Stimulated activated CD4-positive, alpha-beta T cell treated with anti-CD3 and anti-CD28 coated beads, Interleukin-12 subunit alpha, Interleukin-12 subunit beta, amount 100 ng/mL, for 4 hours (primary cell): ENCODE measurements at places on chromosomes 12 and 14.
A peak's percentile ranks its signal among the peaks of the same experiment; 100 is the strongest.

DNA sequence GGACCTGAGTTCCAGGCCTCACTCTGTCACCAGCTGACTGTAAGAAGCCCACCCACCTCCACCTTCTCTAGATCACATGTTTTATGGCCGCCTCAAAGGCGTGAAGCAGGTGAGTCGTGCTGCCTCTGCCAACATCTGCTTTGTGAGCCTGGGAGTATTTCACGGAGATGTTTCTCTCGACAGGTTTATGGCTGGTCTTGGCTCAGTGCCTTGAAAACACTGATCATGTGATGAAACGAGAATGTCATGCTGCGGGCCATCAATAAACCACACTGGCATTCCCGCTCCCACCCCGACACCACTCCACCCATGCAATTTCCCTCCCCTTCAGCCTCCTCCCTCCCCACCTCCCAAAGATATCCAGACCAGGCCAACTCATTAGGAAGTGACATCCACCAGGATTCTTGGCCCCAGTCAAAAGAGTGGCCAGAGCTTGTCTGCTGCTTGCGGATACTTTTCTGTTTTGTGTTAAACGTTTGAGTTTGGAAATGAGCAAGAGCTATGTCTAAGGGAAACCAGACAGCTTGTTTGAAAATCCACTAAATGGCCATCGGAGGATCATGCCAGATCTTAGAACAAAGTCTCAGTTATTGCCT lies 53.8 kb upstream of the NTF3 start:
- DNase-seq, result no peak

- no peak for DNase-seq
Observed at GRCh38 chr12:108166505-108166904, 37.4 kb downstream of the WSCD2 start.

DNA sequence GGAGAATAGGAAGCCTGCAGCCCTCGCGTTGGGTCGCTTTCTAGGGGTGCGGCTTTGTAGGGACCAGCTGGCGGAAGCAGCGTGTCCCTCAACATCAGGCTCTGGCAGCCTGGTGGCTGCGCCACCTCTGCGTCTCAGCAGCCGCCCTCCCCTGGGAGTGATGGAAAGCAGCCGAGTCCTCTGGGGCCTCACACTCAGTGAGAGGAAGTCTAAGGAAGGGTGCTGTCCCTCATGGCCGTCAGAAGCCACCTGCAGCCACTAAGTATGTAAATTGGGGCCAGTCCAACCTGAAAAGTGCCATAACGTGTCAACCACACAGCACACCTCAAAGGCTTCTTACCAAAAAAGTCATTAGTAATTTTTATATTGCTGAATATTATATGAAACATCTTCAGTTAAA lies 80.3 kb downstream of the WDR20 start:
- DNase-seq, result no peak

DNA sequence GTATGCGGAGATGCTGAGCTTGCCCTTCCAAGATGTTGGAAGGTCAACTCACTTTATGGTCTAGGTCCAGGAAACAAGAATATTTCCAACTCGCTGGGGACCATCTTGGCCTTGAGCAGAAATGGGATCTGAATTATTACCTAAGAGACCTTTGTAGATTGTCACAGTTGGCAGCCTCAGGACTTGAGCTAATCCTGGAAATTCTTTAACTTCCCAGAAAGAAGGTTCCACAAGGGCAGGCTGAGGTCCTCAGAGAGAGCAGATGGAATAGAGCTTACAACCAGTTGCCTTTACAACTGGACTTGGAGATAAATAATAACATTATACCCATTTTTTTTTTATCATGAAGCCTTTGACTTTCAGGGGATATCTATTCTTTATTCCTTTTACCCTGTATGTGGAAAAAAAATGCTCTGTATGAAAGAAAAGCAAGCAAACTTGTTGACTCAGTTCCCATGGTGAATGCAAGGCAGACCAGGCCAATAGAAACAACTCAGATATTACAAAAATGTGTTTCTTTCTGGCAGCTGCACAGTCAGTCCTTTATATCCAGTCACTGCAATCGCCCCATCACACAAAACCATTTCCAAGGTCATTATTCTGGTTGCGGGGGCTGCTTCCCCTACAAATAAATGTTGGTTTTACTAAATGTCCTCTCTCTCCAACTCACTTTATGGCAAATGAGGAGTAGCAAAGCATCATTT lies 401.4 kb downstream of the ZFP36L1 start:
- no peak for DNase-seq

- peak; percentile 74 for DNase-seq
Observed at GRCh38 chr14:99729991-99730875, 46.1 kb downstream of the CYP46A1 start.

DNA sequence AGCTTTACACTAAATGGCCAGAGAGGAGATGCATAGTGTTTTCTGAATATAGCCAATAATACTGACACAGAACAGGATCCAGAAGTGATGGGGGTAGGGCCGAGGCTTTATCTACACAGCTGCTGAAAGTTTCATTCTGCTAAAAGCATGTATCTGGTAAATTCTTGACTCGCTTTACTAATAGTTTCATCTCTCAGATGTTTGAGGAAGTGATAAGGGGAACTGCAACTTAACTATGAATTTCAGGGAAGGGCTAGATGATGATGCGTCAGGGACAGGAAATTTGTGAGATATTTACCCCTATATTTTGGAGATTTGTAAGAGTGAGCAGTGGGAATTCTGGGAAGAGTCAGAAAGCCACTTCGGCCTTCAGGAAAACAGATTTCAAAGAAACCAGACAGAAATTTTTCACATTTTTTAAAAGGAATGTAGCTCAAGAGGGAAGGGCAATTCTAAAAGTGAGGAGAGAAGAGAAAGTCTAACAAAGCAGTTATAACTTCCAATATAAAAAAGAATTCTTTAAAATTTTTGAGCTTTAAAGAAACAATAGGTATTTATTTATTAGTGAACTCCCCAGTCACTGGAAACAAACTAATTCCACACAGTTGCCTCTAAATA lies 243.1 kb downstream of the BCAT1 start:
- no peak for DNase-seq

- DNase-seq, result peak; percentile 25
Observed at GRCh38 chr12:49750027-49750995, 9.0 kb downstream of the TMBIM6 start.
